NCI-H187 (cell line): ENCODE measurements at places on chromosomes 12 and 14.
A peak's percentile ranks its signal among the peaks of the same experiment; 100 is the strongest.

DNA sequence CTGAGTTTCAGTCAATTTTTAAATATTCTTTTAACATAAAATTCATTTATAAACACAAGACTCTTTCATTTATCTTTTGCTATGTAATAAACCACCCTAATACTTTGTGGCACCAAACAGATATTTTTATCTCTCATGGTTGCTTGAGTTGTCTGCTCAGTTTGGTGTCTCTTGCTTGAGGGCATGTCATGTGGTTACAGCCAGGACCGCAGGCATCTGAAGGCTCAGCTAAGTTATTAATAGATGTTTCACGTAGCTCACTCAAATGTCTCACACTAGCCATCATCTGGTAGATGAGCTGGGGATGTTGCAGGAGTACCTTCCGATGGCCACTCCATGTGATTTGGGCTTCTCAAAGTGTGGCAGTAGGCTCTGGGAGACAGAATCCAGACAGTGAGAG lies 597.8 kb downstream of the ETNK1 start:
- no peak for DNase-seq

DNA sequence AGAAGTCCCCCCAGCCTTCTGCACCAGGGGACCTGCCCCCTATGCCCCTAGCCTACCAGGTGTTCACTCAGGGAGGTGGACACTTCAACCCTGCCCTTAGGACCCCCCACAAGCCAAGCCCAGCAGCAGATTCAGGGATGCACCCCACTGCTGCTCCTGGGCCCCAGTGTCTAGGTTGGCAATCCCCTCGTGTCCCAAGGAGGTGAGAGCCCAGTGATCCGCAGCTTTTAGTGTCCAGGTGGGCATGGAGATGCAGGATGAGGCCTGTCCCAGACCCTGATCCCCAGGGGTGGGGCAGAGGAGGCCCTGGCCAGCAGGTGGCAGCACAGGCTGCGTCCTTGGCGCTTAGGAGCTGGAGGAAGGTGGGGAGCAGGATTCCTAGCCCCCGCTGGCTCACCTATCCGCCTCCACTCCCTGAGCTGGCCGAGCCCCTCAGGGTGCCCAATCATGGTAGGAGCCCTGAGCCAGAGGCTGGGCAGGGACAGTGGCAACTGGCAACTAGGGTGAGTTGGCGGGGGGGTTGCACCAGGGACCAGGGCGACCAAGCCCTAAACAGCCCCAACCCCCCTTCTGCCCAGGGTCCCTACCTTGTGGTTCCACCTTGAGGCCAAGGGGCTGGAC lies 4.1 kb downstream of the CKB start:
- DNase-seq = no peak

DNA sequence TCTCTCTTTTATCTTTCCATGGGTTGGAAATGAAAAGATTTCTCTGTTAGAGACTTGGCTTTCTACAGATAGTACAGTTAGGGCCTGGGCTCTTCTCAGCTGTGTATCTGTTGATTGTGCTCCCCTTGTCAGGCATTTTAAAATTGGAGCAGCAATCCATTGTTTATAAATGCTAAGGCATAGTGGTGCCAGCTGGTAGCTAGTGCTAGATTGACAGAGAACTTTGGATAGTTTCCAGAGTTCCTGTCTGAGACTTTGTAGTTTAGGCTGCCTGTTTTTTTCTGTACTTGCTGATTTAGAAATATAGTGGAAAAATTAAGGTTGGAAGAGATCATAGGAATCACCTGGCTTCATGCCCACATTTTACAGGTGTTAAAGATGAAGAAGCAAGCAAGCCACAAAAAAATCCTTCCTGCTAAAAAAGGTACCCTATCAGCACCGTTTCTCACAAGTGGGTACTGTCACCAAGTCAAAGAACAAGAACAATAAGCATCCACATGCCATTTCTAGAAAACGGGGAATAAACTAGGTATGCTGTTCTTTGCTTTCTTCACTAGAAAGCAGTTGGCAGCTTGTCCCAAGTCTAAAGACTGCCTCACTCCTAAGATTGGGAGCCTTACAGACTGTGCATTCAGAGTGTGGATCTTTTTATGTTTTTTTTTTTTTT lies 6.2 kb downstream of the TTLL5 start:
- DNase-seq = no peak

DNA sequence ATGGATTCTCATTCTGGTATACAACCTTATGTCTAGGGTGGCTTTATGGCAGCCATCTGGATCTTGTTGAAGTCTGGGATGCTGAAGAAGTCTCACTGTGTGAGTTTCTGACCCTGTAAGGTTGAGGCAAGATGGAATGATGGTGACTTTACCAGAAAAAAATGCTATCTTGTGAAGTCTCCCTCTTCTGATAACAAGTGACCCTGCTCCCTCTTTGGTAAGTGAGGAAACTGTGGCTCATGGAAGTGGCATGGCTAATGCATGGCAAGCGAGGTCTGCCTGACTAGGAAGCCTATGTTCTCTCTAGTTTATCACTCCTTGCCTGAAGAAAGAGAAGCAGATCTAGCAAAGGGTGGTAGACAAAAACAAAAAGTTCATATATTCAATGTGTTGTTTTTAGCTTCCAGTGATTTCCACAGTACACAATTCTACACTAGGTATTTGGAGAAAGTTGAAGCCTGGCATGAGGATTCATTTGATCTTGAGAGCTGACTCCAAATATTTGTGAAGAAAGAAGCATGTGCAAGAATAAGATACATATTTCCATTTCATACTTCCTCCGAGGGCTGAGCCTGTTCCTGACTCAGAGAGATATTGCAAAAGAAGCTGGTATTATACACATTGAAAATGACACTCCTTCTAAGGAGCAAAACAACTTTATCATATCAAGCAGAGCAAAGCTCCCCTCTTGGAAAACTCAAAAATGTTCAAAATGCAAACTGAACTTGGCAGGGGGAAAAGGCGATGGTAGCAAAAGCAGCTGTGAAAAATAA lies 63.6 kb downstream of the HELB start:
- DNase-seq = no peak

GRCh38 chr12:4276524-4277204 lies 3.1 kb downstream of the CCND2 start:
- peak; percentile 35 for DNase-seq

GRCh38 chr14:81200054-81200453 lies 20.7 kb downstream of the GTF2A1 start:
- no peak for DNase-seq

DNA sequence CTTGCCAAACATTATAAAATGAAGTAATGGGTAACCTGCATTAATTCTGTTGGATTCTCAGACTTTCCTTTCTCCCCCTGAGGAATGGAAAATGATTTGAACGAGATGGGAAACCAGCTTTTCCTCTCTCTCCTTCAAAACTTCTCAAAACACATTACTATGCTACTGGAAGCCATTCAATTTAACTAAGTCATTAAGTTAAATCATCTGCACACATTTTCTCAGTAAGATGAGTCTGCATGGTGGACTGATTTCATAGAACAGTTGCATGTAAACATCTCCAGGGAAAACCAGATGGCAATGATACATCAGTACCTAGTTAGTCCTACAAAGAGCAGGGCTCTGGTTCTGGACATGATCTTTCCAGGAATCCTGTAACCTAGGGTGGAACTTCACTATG lies 59.9 kb downstream of the BMP4 start:
- no peak for DNase-seq
